Hair follicular keratinocyte (primary cell): ENCODE measurements at places on chromosomes 13 and 19. TPM values are rescaled to one million over a fixed set of nuclear protein-coding genes. Genes with fewer than 3 reads are reported as not detected.

MEDAG gene
- total RNA-seq = 0.16 TPM in 1 of 2 replicates, not detected in the other

LILRB2 gene
- total RNA-seq = not detected in 2 replicates

REEP6 gene
- 2.0 and 2.7 TPM in 2 replicates for total RNA-seq

KLK11 gene
- total RNA-seq = 1.0 and 1.7 TPM in 2 replicates

GSX1 gene
- not detected in 2 replicates for total RNA-seq

MCF2L gene
- total RNA-seq = not detected in 2 replicates

ZNF420 gene
- 2.2 and 4.0 TPM in 2 replicates for total RNA-seq

ARGLU1 gene
- 28.7 and 37.3 TPM in 2 replicates for total RNA-seq

HNRNPM gene
- 48.3 and 116 TPM in 2 replicates for total RNA-seq

S1PR5 gene
- total RNA-seq = 22.5 and 27.2 TPM in 2 replicates

FREM2 gene
- total RNA-seq = 0.08 and 0.16 TPM in 2 replicates

PTGIR gene
- 0.04 and 1.6 TPM in 2 replicates for total RNA-seq

MCEMP1 gene
- not detected in 2 replicates for total RNA-seq

TDRD12 gene
- 0.47 and 1.9 TPM in 2 replicates for total RNA-seq

KIR2DL3 gene
- total RNA-seq = not detected in 2 replicates

HPN gene
- 1.0 and 2.7 TPM in 2 replicates for total RNA-seq

MTUS2 gene
- total RNA-seq = not detected in 2 replicates

NLRP5 gene
- total RNA-seq = not detected in 2 replicates

UBAC2 gene
- 43.6 and 58.7 TPM in 2 replicates for total RNA-seq

GRIK5 gene
- total RNA-seq = 0.04 and 0.16 TPM in 2 replicates

FXYD3 gene
- 194 and 479 TPM in 2 replicates for total RNA-seq

GNA15 gene
- 202 and 264 TPM in 2 replicates for total RNA-seq

KCNC3 gene
- total RNA-seq = not detected in 2 replicates

PLK5 gene
- not detected in 2 replicates for total RNA-seq

OR7D2 gene
- total RNA-seq = under 0.01 TPM in 1 of 2 replicates, not detected in the other

SGCG gene
- total RNA-seq = 0.47 TPM in 1 of 2 replicates, not detected in the other

CBY2 gene
- not detected in 2 replicates for total RNA-seq

CEACAM16 gene
- total RNA-seq = not detected in 2 replicates

NKPD1 gene
- 1.1 and 2.1 TPM in 2 replicates for total RNA-seq

PRR12 gene
- total RNA-seq = 4.7 and 6.0 TPM in 2 replicates

DLL3 gene
- total RNA-seq = 2.0 and 2.6 TPM in 2 replicates

HCST gene
- total RNA-seq = not detected in 2 replicates

IZUMO2 gene
- total RNA-seq = not detected in 2 replicates

MISP gene
- 7.2 and 12.6 TPM in 2 replicates for total RNA-seq

LILRA1 gene
- total RNA-seq = not detected in 2 replicates

INAFM1 gene
- total RNA-seq = 3.5 and 4.6 TPM in 2 replicates

ANKLE1 gene
- 0.62 and 0.76 TPM in 2 replicates for total RNA-seq

TNFSF9 gene
- 31.5 and 32.5 TPM in 2 replicates for total RNA-seq

RNF225 gene
- 0.27 and 0.31 TPM in 2 replicates for total RNA-seq

WDR18 gene
- total RNA-seq = 68.2 and 87.6 TPM in 2 replicates

COLGALT1 gene
- total RNA-seq = 92.9 and 107 TPM in 2 replicates
